NCI-H187 treated with DMSO at 0.1 percent for 48 hours (cell line): ENCODE measurements at places on chromosomes 3 and 15.
A peak's percentile ranks its signal among the peaks of the same experiment; 100 is the strongest.

DNA sequence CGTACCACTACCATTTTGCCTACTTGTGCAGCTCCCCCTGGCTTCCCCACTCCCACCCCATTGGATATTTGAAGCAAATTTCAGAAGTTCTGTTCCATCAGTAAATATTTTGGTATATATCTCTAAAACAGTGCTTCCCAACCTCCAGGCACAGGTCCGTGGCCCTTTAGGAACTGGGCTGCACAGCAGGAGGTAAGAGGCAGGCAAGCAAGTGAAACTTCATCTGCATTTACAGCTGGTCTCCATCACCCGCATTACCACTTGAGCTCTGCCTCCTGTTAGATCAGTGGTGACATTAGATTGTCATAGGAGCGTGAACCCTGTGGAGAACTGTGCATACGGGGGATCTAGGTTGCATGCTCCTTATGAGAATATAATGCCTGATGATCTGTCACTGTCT, 97.2 kb upstream of the LRRFIP2 start:
- no peak for DNase-seq

DNA sequence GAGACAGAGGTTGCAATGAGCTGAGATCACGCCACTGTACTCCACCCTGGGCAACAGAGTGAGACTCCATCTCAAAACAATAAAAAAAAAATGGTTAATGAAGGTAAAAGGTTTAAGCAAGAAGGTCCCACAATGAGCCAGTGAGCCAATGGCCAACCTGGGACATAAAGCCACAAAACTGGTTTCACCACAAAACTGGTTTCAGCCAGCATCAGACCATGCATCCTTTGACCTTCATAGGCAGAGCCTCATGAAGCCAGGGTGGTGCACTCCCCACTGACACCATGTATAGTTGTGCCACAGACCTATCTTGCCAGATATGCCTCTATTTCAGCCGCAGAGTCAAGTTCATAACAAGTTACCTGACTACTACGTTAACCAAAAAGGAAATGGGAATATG, 41.9 kb downstream of the SCAP start:
- DNase-seq: no peak

DNA sequence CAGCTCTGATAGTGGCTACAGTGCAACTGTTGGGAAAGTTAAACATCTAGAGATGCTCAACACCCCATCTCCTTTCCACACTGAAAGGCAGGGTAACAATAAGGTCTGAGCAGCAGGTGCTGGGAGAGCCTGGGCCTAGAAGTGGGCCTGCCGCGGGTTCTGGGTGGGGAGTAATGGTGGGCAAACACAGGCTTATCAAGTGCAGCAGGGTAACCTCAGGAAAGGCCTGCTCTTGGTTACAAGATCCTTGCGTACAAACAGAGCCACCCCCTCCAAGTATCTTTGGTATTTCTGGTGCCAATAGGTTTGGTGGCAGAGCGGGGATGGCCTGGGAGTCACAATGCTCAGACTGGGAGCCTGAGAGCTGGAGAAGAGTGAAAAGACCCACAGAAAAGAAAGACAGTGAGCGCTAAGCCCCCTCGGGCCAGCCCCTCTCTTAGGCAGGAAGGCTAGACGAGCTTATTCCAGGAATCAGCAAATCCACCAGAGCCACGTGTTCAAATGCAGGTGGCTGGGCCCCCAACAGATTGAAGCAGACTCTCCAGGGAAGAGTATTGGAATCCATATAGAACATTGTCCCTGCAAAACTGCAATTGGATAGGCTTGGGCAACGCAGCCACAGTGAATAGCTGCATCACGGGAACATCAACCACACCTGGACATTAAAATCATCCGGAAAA, 2.7 kb downstream of the IQSEC1 start:
- DNase-seq: no peak

DNA sequence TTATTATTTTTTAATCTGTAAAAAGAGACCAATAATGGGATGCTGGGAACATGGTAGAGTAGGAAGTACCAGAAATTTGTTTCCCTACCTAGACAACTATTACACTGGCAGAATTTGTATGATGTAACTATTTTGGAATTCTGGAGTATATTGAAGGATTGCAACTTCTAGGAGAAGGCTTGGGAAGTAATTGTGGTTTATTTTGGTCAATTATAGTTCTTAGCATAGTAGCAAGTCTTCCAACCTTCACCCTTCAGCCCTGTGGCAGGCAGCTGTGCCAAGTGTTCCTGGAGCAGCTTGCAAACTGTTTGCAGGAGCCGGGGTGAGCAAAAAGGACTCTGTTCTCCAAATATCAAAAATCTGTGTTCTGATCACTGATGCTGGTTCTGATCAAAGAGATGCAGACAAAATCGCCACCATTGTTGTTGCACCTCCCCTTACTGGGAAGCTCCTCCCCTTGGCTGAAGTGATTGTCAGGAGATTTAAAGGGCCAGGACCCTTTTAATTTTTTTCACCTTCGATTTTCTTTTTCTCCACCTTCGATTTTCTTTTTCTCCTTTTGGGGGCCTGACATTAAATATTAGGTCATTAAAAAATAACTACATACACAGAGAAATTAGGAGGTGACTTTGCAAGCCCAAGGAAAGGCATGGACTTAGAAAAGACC, 363.3 kb downstream of the SLC9A9 start:
- no peak for DNase-seq

- DNase-seq: no peak
Measured at GRCh38 chr15:88266170-88266569, 9.6 kb upstream of the NTRK3 start.

GRCh38 chr3:122148941-122149627, 34.4 kb upstream of the CASR start:
- DNase-seq: no peak

GRCh38 chr3:116440196-116440595, 5.1 kb downstream of the LSAMP start:
- DNase-seq: no peak

GRCh38 chr3:185935465-185936272, 2.1 kb downstream of the TRA2B start:
- no peak for DNase-seq

GRCh38 chr15:99176757-99177156, 71.9 kb downstream of the SYNM start:
- DNase-seq: no peak

- DNase-seq: no peak
Measured at GRCh38 chr3:195042743-195043606, 228.0 kb downstream of the XXYLT1 start.

DNA sequence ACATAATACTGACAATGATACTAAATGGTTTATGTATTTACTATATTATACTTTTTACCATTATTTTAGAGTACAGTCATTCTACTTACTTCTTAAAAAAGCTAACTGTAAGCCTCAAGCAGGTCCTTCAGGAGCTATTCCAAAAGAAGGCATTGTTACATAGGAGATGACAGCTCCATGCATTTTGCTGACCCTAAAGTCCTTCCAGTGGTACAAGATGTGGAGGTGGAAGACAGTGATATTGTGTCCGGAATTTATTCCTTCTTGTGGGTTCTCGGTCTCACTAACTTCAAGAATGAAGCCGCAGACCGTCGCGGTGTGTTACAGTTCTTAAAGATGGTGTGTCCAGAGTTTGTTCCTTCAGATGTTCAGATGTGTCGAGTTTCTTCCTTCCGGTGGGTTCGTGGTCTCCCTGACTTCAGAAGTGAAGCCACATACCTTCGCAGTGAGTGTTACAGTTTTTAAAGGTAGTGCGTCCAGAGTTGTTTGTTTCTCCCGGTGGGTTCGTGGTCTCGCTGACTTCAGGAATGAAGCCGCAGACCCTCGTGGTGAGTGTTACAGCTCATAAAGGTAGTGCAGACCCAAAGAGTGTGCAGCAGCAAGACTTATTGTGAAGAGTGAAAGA, 20.9 kb downstream of the AVEN start:
- DNase-seq: no peak

GRCh38 chr3:17074559-17074958, 189.8 kb downstream of the PLCL2 start:
- no peak for DNase-seq

DNA sequence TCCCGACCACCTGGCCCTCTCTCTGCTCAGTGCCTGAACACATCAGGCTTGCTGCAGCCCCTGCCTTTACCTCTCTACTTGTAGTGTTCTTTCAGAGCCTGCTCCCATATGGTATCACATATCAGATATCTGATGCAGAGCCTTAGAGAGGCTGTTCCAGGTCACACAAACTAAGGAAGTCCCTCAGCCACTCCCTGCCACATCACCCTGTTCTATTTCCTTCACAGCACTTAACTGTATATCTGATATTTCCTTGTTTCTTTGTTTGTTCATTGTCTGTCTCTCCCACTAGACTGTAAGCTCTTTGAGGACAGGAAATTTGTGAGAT, 976 bp upstream of the ALDH1L1 start:
- DNase-seq: no peak

DNA sequence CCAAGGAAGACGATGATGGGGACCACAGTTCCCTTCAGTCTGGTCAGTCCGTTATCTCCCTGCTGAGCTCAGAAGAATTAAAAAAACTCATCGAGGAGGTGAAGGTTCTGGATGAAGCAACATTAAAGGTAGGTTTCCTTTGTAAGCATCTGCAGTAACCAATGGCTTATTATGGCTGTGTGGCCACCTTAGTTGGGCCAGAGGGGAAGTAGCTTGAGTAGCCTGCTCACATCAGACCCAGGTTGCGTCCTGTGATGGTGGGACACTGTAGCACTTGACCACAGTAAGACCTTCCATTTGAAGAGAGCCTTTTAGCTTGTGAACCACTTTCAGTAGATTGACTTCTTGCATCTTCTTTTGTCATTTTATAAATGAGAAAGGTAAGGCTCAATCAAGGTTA, 22.6 kb downstream of the STARD5 start:
- DNase-seq: no peak

- DNase-seq: peak; percentile 28
Measured at GRCh38 chr3:197186887-197187588, 111.4 kb downstream of the DLG1 start.
